Fibroblast of gingiva (primary cell): ENCODE measurements at places on chromosomes 2 and 18.

- no peak for DNase-seq
Observed at GRCh38 chr2:26940001-26940400, 30.4 kb upstream of the MAPRE3 start.

GRCh38 chr2:130727286-130727924 is 1.5 kb upstream of the GPR148 start:
- peak; percentile 21 for DNase-seq

- DNase-seq = no peak
Observed at GRCh38 chr18:5891184-5891853, 4.0 kb downstream of the TMEM200C start.

DNA sequence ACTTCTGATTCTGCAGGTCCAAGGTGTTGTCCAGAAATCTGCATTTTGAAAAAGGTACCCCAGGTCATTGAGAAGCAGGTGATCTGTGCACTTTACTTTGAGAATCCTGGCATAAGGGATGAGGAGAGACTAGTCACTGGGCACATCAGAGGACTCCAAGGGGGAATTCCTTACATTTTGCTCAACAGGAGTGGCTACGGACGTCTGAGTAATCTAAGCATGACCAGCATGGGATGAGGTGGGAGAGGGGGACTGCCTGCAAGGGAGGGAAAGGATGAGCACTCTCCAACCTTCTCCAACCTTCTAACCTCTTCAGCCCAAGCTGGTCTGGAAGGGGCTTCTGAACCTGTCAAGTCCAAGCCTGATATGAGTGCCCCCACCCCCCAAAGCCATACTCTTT is 55.5 kb downstream of the MARCHF4 start:
- DNase-seq = no peak

- peak; percentile 75 for DNase-seq
Observed at GRCh38 chr2:20050646-20051531, 539 bp downstream of the LAPTM4A start.

- DNase-seq = no peak
Observed at GRCh38 chr2:197137826-197138477, 172.6 kb downstream of the ANKRD44 start.

DNA sequence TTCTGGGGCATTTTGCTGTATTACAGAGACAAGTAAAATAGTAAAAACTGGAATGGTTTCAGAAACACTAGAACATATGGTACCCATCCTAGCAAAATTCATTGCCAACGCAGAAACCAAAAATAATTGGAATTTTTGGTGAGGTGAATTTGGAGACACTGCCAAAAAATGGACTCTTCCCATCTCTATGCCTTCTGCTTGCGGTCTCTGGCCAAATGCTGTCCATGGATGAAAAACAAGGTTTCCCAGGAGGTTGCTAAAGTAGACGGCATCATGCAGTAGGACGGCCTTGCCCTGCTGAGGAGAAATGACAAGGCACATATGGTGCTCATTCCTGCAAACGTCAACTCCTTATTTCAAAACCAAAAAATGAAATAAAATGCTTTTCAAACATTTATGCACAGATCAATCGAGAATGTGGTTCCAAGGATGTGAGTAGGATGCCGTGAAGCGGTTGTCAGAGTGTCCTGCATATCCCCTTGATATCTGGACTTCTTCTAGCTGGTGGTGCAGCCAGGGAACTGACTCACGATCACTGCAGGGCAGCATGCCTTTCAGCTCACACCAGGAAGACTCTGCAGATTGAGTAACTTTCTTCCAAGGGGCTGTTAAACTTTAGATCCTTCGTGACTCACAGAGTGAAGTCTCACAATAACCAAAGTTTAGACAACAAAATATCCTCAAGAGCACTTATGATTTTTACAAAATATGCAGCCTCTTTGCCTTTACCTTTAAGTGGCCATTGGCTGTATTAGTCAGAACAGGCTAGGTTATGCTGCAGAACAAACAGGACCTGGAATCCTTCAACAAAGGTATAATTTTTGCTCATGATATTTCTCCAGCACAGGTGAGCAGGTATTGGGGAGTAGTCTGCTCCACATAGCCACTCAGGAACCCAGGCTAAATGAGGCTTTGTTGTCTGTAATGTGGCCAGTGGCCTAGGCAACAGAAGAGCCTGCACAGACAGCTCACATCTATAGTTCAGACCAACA is 149.4 kb upstream of the NDUFV2 start:
- DNase-seq = peak; percentile 96

- no peak for DNase-seq
Observed at GRCh38 chr18:28009589-28009988, 167.3 kb downstream of the CDH2 start.

GRCh38 chr2:106124905-106125549 is 69.1 kb downstream of the UXS1 start:
- DNase-seq = no peak

GRCh38 chr2:177535958-177536504 is 143.5 kb downstream of the AGPS start:
- DNase-seq = no peak

- no peak for DNase-seq
Observed at GRCh38 chr2:81598453-81598852, 1293.9 kb upstream of the LRRTM1 start.

DNA sequence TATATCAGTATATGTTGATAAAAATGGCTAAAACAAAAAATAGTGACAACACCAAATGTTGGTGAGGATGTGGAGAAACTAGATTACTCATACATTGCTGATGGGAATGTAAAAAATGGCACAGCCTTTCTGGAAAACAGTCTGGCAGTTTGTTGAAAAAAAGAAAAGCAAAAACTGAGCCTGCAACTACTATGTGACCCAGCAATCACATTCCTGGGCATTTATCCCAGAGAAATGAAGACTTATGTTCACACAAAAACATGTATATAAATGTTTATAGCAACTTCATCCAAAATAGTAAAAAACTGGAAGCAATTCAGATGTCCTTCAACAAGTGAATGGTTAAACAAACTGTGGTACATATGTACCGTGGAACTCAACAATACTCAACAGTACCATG is 7.5 kb upstream of the KDSR start:
- peak; percentile 68 for DNase-seq

GRCh38 chr2:208426412-208427045 is 19.9 kb downstream of the PTH2R start:
- no peak for DNase-seq

DNA sequence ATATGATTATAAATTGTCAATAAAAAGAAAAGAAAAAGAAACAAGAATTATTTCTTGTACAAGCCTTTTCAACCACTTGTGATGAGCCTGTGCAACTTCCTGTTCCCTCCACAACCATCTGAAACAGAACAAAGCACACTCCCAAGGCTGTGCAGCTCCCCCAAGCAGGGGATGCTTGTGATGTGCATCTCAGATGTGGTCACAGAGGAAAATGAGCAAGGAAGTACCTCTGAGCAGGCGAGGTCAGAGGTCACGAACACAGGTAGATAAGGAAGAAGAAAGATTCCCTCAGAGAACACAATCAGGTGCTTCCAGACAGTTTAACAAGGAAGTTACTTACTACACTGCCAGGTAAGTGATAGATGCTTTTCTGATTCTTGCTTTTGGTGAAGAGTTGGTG is 274.8 kb upstream of the SLC39A10 start:
- no peak for DNase-seq

DNA sequence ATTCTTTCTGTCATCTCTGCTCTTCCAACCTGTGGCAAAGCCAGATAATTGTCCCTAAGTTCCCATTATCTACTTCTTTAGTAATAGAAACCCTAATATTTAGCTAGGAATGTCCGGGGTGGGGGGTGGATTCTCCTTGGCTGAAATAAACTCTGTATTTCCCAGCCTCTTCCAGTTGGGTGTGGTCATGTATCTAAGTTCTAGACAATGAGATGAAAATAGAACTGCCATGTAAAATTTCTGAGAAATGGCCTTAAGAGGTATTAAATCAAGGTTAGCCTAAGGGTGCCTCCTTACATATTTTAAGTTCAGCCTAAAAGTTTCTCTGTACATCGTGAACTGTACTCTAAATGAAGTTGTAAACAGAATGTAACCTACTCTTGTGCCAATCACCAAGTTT is 39.5 kb downstream of the MAIP1 start:
- DNase-seq = no peak

GRCh38 chr18:76307293-76307690 is 187.8 kb downstream of the ZNF516 start:
- DNase-seq = no peak

DNA sequence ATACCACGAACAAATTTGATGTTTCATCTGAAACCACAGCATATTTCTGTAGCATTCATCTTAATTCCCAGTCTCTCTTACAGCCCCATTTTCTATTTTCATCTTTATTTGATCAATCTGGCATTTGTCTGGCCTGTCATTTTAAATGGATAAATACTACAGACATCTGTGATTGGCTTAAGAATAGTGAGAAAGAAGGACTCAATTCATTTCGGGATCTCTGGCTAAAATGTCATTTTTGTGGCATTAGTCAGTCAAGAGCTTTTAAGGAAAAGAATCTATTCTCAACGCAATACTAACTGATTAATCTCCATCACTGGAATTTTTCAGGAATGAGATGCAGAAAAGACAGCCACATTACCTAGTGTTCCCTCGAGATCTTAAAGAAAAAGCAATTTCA is 585.9 kb downstream of the IRS1 start:
- peak; percentile 67 for DNase-seq

DNA sequence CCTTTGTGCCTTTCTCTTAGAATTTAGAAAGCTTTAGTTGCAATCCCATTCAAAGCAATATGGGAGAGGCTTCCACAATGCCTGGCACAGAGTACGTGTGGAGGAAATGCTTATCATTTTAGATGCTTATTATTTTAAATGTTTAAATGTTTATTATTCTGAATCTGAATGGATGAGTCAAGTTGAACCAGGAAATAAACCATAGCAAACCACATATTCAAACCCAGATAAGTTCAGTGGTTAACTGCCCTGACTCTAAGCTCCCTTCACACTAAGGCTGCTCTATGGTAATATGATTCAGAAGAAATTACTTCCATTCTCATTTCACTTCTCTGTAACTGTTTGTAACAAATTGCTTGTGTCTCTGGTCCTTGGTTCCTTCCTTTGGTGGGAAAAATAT is 5.2 kb upstream of the PPP4R1 start:
- DNase-seq = peak; percentile 10

GRCh38 chr2:241859436-241860183 is 916 bp upstream of the PDCD1 start:
- no peak for DNase-seq

- peak; percentile 5 for DNase-seq
Observed at GRCh38 chr2:210445116-210445707, 31.3 kb downstream of the LANCL1 start.

- DNase-seq = no peak
Observed at GRCh38 chr2:144560251-144560650, 40.3 kb upstream of the ZEB2 start.

GRCh38 chr2:1990151-1990589 is 245.9 kb upstream of the PXDN start:
- no peak for DNase-seq

DNA sequence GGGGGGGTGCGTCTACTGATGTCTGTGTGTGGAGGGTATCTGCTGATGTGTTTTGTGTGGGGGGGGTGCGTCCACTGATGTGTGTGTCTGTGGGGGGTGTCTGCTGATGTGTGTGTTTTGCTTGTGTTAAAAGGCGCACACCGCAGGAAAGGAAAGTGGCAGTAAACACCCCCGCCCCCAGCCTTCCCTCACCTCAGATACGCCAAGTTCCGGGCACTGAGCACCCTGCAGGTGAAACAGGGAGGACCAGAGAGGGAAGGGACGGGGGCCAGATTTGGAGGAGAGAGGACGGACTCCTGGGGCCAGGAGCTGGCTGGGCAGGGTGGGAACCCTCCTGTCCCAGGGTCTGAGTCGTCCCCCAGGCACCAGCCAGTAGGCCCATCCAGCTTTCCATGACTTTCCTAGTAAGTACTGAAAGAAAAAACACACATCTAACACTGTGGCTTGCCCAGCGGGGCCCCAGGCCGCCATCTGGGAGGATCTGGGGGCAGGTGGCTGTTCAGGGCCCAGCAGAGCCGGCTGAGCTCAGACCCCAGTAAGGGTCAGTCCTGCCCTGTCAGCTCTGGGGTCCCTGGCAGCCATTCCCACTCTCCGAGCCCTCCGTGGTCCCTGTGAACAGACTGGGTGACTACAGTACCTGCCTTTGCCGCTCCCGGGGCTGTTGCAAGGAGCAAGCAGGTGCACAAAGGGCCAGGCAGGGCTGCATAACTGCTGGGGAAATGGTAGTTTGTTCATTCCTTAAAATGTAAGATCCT is 126.9 kb downstream of the NFATC1 start:
- no peak for DNase-seq

- DNase-seq = no peak
Observed at GRCh38 chr2:136034629-136035028, 49.2 kb upstream of the DARS1 start.

DNA sequence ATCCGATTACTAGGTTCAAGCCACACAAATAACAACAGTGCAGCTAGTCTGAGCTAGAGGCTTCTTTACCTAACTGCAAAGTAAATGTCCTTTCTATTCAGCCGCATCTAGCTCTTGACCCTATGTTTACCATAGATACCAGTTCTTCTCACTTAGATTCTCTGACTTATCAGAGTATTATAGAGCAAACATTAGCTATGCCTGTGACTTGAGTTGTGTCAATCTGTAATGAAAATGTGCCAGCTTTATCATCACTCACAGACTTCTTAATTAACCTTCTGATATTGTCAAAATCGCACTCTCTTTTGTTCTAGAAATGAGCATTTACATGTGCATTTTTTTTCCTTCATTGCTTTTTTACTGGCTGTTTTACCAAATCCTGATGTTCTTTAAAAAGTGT is 79.9 kb downstream of the BCL11A start:
- no peak for DNase-seq

GRCh38 chr2:16063955-16064633 is 123.7 kb downstream of the MYCN start:
- DNase-seq = no peak

DNA sequence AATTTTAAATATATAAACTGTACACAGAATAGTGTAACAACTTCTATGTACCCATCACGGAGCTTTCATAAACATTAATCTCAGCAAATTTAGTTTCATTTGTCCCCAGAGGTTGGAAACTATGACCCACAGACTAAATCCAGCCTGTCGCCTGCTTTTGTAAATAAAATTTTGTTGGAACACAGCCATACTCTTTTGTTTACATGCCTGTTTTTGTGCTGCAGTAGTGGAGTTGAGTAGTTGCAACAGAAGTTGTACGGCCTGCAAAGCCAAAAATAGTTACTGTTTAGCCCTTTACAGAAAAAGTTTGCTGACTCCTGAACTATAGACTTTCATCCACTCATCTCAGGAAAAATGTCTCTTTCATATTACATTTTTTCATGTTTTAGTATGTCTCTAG is 39.8 kb downstream of the RBM45 start:
- DNase-seq = peak; percentile 68

GRCh38 chr2:180572346-180572745 is 408.1 kb upstream of the UBE2E3 start:
- DNase-seq = peak; percentile 57
